T follicular helper cell (primary cell): ENCODE measurements at places on chromosomes 7 and 10.
A peak's percentile ranks its signal among the peaks of the same experiment; 100 is the strongest.

- no peak for DNase-seq
These were observed 335.4 kb upstream of the MTPN start for GRCh38 chr7:136312592-136312991.

- no peak for DNase-seq
These were observed 78.4 kb downstream of the CYP26A1 start for GRCh38 chr10:93152136-93152535.

DNA sequence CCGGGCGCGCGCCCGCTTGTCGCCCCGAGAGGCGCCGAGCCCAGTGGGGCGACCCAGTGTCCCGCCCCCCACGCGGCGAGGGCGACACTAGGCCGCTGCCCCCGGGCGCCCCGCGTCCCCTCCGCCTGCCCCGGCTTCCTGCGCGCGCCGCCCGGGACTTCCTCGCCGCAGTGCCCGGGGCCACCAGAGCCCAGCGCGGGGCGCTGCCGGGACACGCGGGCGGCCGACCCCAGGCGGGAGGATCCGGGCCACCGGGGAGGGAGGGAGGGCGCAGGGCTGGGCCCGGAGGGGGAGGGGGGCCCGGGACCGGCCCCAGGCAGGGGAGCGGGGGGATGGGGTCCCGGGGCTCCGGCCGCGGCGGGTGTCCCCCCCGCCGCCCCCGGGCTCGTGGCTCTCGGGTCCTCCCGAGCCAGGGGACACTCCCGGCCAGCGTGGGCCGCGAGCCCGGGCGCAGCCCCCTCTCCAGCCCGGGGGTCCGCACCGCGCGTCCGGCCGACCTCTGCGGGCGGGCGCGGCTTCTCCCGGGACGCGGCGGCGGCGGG is 435 bp upstream of the PWWP2B start:
- peak; percentile 47 for DNase-seq

DNA sequence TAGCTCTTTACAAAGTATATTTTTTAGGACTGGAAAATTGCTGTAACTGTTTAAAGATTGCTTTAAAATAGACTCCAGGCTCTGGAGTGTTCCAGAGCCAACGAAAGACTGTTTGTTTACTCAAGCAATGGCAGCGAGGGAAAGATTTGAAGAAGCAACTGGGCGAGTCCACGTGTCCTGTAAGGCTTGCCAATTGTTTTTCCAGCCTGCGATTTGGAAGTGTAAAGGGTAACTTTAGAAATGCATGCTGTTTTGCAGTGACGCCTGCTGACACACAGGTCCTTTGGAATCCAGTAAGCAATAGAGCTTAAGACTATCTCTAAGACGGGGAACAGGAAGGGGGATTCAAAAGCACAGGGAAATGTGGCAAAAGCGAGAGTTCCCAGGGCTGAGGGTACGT is 55.8 kb downstream of the TACC2 start:
- DNase-seq = no peak

GRCh38 chr10:130464426-130464825 is 328.2 kb downstream of the GLRX3 start:
- no peak for DNase-seq

DNA sequence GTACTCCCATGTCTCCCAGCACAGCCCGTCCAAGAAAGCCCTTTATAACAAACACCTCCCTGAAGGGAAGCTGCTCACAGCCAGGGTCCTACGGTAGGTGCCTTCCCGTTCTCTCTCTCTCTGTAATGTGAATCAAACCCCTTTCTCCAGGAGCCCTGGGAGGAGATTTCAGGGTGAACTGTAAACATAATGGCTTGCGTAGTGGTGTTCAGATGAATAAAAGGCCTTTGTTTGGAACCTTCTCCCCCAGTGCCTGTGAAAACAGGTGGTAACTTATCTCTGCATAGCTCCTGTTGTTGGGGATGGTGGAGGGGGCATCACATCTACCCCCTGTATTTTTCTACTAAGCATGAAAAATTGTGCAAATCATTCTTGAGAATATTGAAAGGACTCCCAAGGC is 12.4 kb downstream of the CALHM2 start:
- no peak for DNase-seq

DNA sequence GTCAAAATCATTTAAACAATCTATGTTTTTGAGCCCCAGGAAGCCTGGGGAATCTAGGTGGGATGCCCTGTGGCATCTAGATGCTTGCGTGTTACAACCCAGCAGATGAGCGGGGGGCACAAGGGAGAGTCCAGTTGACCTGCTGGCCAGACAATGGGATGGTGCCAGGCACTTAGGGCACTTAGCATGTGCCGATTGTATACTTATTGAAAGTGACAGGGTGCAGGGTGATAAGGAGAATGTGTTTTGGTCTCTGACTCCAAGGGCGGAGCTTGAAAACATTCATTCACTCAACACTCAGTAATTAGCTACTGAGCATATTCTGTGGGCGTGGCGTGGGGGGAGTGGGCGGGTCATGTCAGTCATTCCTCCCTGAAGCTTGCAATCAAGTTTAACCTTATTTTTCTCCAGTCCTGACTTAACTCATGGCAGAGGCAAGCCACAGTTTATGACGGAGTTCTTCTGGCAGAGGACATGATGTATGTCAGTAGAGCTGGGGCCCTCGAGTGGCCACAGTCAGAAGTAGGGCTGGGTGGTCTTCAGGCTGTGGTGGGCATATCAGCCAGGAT is 115.1 kb downstream of the PRKCQ start:
- DNase-seq = no peak

DNA sequence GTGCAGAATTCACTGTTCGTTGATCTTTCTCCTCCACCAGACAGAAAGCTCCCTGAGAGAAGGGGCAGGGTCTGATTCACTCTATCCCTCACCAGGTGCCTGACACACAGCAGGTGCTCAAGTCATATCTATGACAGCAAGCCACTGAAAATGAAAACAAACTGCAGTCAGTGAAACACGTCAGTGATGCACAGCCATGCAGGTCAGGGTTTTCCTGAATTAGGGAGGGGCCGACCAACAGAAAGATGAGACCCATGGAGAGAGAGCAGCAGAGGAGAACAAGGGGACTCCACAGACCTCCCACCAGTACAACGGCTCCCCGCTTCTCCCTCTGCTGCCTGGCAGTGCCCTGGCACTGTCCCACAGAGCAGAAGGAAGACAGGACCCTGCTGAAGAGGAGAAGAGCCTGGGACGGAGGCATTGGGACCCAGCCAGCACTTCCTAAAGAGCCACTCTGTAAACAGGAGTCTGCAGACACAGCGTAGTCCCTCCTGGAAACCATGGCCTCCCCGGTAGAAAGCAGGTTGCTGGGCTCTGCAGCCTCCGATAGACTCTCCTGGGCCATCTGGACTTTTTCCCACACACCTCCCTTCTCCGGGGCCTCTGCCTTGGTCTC is 50.3 kb downstream of the FAM53B start:
- no peak for DNase-seq

DNA sequence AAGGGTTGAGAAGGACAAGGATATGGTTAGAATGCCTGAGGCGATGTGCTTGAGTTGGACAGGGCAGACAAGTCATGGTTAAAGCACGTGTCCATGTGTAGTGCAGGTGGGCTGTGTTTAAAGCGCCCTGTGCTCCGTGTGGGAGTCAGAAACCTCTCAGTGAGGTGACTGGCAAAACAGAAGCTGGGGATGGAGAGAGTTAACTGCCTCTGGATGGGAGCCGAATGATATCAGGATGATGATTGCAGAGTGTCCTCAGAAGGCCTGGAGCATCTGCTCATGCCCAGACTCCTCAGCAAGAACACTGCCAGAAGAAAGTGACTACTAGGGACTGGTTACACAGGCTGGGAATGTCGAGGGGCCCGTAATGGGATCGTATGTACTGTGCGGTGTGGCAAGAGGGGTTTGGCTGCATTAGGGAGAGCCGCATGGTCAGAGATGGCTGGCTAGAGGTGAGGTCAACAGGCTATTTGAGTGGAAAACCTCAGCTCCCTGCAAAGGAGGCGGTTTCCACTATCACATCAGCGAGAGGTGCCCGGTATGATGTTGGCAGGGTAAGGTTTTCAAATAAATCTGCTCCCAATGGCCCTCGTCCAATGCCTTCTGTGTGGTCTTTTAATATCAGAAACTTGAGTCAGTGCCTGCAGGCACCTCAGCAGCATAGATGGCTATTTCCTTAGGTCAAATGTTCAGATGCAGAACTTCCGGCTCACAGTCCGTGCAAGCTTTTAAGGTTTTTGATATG is 26.1 kb upstream of the MRC1 start:
- DNase-seq = no peak

- DNase-seq = no peak
These were observed 164.6 kb downstream of the GRK5 start for GRCh38 chr10:119371704-119372663.

GRCh38 chr7:41256186-41256945 is 446.5 kb downstream of the INHBA start:
- DNase-seq = no peak

GRCh38 chr7:82317257-82317721 is 126.3 kb downstream of the CACNA2D1 start:
- DNase-seq = no peak

DNA sequence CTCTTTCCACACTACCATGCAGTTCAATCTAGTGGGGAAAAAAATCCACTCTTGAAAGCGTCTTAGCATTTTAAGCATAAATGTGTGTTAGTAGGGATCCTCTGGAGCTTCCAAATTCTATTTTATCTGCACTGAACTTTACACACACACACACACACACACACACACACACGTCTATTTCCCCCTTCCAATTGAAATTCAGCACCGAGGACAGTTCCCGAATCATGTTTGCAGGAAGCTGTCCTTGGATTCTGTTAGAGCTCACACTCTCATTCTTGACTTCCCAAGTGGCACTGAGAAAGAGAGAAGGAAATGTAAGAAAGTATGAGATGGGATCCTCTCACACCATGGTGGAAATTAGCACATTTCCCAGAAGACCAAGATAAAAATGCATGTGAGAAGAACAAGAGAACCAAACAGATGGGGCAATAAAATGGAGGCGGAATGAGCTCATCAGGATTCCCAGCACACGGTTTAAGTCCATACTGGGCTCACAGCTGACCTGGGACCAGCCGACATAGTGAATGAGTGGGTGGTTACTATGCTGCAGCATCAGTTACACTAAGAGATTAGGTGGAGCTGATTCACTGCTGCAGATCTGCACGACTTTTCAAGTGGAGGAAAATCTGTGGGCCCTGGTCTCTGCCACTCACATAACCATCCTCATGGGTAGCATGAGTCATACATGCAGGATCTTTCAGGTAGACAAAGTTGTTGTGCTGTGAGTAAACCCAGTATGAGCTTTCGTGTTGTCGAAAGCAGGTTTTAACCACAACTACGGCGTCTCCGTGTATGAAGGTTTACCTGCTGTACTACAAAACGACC is 3.3 kb upstream of the NPTX2 start:
- DNase-seq = no peak

DNA sequence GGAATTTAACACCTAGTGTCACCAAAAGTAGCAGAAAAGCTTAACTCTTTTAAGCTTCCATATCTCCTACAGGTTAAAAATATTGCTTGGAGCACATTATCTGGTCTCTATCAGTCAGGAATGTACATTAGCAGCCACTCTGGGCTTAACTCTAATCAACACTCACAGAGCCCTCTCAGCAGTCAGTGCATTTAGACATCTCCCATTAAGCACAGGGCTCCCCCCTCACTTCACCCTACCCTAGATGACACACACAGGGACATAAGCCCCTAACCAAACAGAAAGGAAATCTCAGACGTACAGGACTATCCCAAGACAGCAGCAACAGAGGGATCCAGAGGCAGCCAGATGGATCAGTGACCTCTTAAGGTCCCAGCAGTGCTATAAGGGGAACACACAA is 26.4 kb downstream of the FBXW4 start:
- DNase-seq = no peak

DNA sequence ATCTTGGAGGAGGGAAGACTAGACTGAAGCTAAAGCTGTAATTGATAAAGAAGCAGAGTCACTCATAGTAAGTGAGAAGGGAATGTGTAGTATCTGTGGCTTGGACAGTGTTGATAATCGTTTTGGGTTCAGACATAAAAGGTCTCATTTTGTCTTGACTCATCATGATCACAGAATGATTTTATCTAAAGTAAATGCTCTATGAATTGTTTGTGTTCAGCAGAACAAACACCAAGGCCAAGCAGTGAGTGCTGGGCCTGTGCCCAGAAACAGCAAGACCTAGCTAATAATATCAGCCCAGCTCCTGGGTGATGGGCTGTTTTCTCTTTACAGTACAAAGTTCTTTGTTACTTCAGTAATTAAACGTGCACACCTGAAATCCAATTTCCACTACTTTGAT is 26.7 kb upstream of the CD36 start:
- DNase-seq = no peak

DNA sequence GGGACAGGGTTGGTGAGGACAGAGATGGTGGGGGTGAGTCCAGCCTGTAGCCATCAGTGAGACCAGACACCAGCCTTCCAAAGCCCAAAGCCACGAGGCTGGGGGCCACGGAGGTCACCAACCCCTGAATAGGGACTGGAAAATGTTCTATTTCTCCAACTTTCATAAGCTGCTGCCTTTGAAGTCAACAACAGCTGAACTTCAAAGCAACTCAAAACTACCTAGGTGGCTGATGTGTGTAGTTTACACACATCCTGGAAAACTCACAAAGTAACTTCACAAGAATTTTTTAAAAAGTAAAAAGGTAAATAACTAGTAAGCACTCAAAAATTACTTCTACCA is 88.8 kb downstream of the CHST15 start:
- DNase-seq = no peak

- peak; percentile 20 for DNase-seq
These were observed 9.4 kb downstream of the NXPH1 start for GRCh38 chr7:8442814-8443304.

- DNase-seq = no peak
These were observed 10.5 kb upstream of the ZNF212 start for GRCh38 chr7:149228831-149229471.

DNA sequence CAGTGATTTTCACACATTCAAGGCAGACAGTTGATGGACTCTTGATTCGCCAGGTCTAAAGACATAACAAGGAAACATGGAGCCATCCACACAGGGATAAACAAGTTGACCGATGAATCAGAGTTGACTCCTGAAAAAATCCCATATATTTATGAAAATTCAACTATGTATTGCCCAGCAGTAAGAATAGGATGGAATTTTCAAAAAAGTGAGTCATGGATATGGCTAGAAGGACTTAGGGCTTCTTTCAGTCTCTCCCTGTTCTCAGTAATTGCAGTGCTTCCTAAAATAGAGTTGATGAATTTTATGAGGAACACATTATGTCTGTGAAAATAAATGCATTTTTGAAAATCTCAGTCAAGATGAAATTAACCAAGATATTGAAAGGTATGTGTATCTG is 301.2 kb downstream of the PLXDC2 start:
- DNase-seq = no peak

GRCh38 chr7:67636348-67637022 is 639.9 kb downstream of the TYW1 start:
- no peak for DNase-seq

- DNase-seq = no peak
These were observed 65.5 kb downstream of the LARP4B start for GRCh38 chr10:865924-866576.

- no peak for DNase-seq
These were observed 9.0 kb downstream of the SKIDA1 start for GRCh38 chr10:21516242-21517131.
